ENCODE measurements at places on chromosomes 3 and 15.

DNA sequence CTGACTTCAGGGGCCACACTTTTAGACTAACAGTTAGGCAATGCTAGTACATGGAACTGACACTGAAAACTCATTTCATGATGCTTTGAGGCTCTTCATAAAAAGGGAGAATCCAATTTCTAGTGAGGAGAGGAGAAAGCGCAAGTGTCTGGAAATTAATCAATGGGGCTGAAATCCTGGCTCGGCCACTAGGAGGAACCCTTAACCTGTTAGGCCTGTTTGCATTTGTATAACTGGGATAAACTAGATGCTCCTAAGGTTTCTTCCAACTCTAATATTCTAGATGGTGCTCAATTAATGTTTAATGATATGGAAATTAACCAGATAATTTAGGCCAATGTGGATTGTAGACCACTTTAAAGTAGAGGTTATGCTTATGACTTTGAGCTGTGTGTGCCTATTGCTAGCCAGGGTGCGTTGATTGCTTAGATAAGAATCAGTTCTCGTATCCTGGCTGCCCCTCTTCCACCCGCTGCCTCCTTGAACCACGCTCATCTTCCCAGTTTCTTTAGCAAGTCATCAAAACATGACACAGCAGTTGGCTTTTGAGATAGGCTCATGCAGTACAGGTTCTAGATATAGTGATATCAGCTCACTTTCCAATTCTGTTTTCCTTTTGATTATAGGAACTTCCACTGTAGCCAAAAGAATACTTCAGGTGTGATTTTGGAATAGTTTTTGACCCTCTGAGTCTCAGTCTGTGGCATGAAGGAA, 16.8 kb upstream of the CRBN start:
- DNase-seq = no peak

- no peak for DNase-seq
Measured at GRCh38 chr3:177547711-177548350, 350.5 kb upstream of the TBL1XR1 start.

- DNase-seq = no peak
Measured at GRCh38 chr15:53453253-53454105, 306.0 kb downstream of the WDR72 start.

GRCh38 chr3:48364840-48365239, 7.2 kb upstream of the FBXW12 start:
- no peak for DNase-seq

DNA sequence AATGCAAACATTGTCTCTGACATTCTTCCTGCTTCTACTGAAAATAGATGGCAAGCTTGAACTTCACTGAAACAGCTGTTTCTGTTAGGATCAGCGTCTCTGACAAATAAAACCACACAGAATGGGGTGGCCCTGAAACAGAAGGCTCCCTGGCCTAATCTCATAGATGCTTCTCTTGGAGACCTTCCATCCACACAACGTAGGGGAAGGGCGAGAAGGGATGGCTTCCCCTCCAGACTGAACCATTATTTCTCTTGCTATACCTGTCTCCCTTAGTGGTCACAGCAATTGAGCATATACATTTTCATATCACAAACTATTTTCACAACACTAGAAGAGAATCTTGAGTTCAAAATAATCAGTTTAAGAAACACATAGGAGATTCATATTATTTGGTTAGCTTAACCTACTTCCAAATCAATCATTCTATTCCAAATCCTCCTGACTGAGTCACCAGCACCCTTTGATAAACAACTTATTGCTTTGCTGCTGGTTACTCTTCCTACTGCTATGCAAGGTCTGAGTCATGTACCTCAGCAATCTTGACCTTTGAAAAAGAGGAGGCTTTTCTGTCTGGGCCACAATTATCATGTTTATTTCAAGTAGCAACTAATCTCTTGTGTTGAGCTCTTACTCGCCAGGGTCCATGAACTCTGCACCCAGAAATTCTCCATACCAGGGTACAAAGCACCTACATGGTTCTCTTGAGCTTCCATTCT, 45.5 kb downstream of the CBLB start:
- no peak for DNase-seq

All from GM12892 (cell line).